Activated CD4-positive, alpha-beta T cell treated with anti-CD3 and anti-CD28 coated beads, Interleukin-2, amount 10 ng/mL, durations not matched to agents 24 days and 14 days (primary cell): ENCODE measurements at places on chromosomes 1 and 21.
A peak's percentile ranks its signal among the peaks of the same experiment; 100 is the strongest.

DNA sequence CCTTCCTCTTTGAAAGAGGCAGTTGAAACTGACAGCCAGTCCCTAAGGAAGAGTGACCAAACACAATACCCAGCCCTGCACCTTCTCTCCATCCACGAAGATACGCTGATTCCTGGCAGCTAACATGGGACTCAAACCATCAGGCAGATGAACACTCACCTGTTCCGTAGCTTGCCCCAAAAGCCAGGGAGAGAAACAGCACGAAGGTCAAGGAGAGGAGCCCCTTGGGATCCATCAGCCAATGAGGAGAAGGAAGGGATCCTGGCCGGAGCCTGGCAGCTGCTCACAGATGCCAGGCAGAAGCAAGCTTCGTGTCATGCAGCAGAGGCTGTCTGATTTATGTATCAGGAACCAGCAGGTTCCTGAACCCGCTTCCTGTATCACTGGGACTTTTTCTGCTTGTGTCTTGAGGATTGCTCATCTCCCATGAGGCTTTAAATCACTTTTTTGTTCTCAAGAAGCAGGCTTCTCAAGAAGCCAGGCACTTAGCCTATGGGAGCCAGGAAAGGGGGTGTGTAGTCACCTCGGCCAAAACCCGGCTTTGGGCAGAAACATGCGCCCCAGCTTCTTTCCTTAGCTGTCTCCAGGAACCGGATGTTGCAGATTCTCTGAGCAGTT, at the start of gene SLAMF1:
TSS of gene SLAMF1 (minus strand) at position 334 of the 618 bp plus-strand sequence. CDS start at position 235, 99 bp downstream.
- peak within 1 kb of the TSS; percentile 98 for H3K27ac ChIP-seq
- H3K4me1 ChIP-seq: peaks cover 49% of the 10 kb centered on the region
- peaks cover 56% of the 10 kb centered on the region for H3K36me3 ChIP-seq
- peak; percentile 81 for DNase-seq
- H3K27me3 ChIP-seq: no peaks in the 10 kb centered on the region
- H3K4me3 ChIP-seq: peak within 1 kb of the TSS; percentile 98

DNA sequence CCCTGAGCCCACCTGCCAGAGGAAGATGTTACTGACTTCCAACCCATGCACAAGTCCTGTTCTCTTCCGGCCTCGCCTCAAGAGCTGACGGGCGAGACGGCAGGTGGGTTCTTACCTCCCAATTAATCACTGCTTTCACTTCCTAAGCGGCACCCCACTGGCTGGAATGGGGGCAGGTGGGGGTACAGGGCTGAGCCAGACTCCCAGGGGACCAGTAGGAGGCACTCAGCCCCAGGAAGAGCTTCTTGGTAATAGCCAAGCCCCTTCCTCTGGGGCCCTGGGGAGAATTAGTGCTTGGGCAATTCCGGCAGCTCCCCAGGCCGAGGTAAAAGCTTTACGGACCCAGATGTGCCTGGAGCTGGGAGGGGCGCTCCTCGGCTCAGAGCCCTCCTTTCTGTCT, 9.7 kb downstream of the CNTN2 start:
- no peaks in the 10 kb centered on the region for H3K36me3 ChIP-seq
- no peaks in the 10 kb centered on the region for H3K27me3 ChIP-seq
- H3K4me1 ChIP-seq: no peaks in the 10 kb centered on the region
- no peak for DNase-seq
- H3K4me3 ChIP-seq: no peak overlapping the region
- no peak overlapping the region for H3K27ac ChIP-seq

GRCh38 chr21:35952651-35953340, 107.5 kb downstream of the SETD4 start:
- H3K27ac ChIP-seq: no peak overlapping the region
- no peak overlapping the region for H3K4me3 ChIP-seq
- H3K36me3 ChIP-seq: no peaks in the 10 kb centered on the region
- H3K4me1 ChIP-seq: no peaks in the 10 kb centered on the region

- peaks cover 16% of the 10 kb centered on the region for H3K4me1 ChIP-seq
- no peak for DNase-seq
- H3K27ac ChIP-seq: no peak overlapping the region
- no peaks in the 10 kb centered on the region for H3K36me3 ChIP-seq
- H3K27me3 ChIP-seq: peaks cover 69% of the 10 kb centered on the region
- no peak overlapping the region for H3K4me3 ChIP-seq
Observed at GRCh38 chr1:151723726-151724370, 2.5 kb downstream of the RIIAD1 start.

GRCh38 chr1:175887521-175887920, 144.1 kb upstream of the TNR start:
- no peaks in the 10 kb centered on the region for H3K27me3 ChIP-seq
- DNase-seq: no peak
- H3K27ac ChIP-seq: no peak overlapping the region
- no peak overlapping the region for H3K4me3 ChIP-seq
- H3K4me1 ChIP-seq: no peaks in the 10 kb centered on the region

DNA sequence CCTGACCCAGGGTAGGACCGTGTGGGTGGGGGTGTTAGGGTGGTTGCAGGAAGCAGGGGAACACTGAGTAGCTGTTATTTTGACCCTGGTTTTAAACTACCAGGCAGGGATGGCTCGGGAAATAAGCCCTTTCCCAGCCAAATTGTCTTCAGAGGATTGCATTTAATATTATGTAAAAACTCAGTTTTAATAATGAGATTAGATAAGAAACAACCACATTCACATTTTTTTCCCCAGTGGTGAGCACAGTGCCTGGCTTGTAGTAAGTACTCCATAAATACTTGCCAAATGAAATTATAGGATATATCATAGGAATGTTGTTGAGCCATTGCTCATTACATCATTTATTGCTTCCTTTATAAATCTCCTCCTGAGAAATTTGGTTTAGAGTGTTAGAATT, 3.1 kb upstream of the ACP6 start:
- peaks cover 24% of the 10 kb centered on the region for H3K27me3 ChIP-seq
- H3K4me1 ChIP-seq: peaks cover 22% of the 10 kb centered on the region
- no peak overlapping the region for H3K4me3 ChIP-seq
- H3K27ac ChIP-seq: no peak overlapping the region

- DNase-seq: no peak
- H3K27me3 ChIP-seq: peaks cover 2% of the 10 kb centered on the region
- peaks cover 11% of the 10 kb centered on the region for H3K4me1 ChIP-seq
Observed at GRCh38 chr1:16196874-16197273, 15.6 kb downstream of the ARHGEF19 start.

- peaks cover 48% of the 10 kb centered on the region for H3K4me1 ChIP-seq
- H3K36me3 ChIP-seq: peaks cover 22% of the 10 kb centered on the region
- no peak overlapping the region for H3K4me3 ChIP-seq
- H3K27ac ChIP-seq: no peak overlapping the region
Observed at GRCh38 chr21:31356440-31356839, 12.4 kb upstream of the TIAM1 start.

DNA sequence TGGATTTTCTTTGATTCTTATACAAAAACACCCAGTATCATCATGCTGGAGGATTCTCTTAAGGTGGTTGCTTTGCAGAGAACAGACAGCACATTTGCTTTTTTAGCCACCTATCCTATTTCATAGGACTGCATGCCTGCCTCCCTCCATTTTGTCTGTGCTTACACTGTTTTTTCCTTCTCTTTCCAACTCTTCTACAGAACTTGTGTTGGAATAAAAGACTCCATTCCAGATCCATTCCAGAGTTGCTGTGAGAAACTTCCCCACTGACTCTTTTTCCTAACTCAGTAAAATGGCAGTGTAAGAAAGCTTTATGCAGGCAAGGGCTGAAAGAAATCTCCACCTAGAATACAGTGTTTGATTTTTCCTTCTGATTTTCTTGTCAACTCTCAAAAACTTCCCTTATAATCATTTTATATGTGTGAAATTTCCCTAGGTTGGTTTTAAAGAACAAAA, 5.2 kb upstream of the ARID1A start:
- H3K27me3 ChIP-seq: no peaks in the 10 kb centered on the region
- DNase-seq: no peak
- no peak overlapping the region for H3K4me3 ChIP-seq
- H3K27ac ChIP-seq: no peak overlapping the region
- H3K36me3 ChIP-seq: no peaks in the 10 kb centered on the region

- H3K27me3 ChIP-seq: no peaks in the 10 kb centered on the region
- H3K27ac ChIP-seq: no peak overlapping the region
- H3K36me3 ChIP-seq: peaks cover 2% of the 10 kb centered on the region
- H3K4me3 ChIP-seq: no peak overlapping the region
- DNase-seq: no peak
- no peaks in the 10 kb centered on the region for H3K4me1 ChIP-seq
Observed at GRCh38 chr1:219220945-219221344, 47.3 kb downstream of the LYPLAL1 start.

GRCh38 chr1:40692429-40692895, 958 bp downstream of the NFYC start:
- no peak for DNase-seq
- H3K27ac ChIP-seq: peak overlapping the region; percentile 99
- peak overlapping the region; percentile 96 for H3K4me3 ChIP-seq
- H3K4me1 ChIP-seq: peaks cover 55% of the 10 kb centered on the region

DNA sequence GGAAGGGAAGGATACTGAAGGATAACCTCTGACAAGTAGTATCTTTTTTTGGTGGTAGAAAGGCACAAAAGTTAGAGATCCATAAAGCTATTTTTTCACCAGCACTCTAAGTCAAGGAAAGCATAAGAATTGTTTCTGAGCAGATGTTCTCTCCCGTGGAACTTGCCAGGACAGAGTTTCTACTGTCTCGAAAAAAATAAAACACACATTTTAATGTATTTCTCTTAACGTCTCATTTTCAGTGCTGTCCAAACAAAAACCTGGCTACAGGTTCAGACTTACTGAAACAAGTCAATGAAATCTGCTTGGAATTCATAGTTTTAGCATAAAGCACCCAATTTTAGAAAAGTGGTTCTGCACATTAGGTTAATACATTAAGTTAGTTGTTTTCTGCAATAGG, 338.3 kb downstream of the LTN1 start:
- H3K27ac ChIP-seq: no peak overlapping the region
- no peak overlapping the region for H3K4me3 ChIP-seq
- H3K4me1 ChIP-seq: peaks cover 4% of the 10 kb centered on the region

DNA sequence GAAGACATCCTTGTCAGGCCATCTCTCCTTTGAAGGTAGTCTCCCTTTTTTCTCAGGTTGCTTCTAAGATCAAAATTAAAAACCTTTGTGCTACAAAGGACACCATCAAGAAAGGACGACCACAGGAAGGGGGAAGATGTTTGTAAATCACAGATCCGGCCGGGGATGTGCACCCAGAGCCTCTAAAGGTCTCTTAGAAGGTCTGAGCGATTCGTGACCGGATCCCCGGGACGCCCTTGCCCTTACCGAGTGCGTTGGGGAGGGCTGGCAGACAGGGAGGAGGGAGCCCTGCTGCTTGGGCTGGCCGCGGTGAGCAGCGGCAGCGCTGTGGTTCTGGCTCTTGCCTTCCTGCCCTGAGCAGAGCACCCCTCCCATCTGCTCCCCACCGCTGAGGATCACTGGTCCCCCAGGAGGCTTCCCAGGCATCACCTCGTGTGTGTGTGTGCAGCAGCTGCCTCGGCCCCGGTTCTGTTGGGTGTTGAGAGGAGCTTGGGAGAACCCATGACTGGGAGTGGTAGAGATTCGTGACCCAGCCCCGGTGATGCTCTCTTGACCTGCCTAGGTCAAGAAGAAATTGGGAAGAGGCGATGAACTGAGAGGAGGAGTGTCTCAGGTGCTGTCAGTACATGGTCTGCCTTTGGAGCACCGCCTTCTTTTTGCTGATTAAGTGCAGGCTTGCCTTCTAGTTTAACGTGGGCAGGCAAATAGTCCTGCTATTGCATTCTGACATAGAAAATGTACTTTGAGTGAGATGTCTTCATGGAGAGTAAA, 34.5 kb downstream of the AGPAT3 start:
- peaks cover 29% of the 10 kb centered on the region for H3K36me3 ChIP-seq
- DNase-seq: no peak
- H3K27ac ChIP-seq: no peak overlapping the region
- no peaks in the 10 kb centered on the region for H3K27me3 ChIP-seq
- no peak overlapping the region for H3K4me3 ChIP-seq
- H3K4me1 ChIP-seq: peaks cover 9% of the 10 kb centered on the region

GRCh38 chr1:31531177-31531999, 44.9 kb upstream of the TINAGL1 start:
- H3K4me3 ChIP-seq: no peak overlapping the region
- no peak for DNase-seq
- peaks cover 48% of the 10 kb centered on the region for H3K27me3 ChIP-seq
- no peaks in the 10 kb centered on the region for H3K36me3 ChIP-seq

- H3K4me3 ChIP-seq: peak overlapping the region; percentile 98
- H3K36me3 ChIP-seq: peaks cover 59% of the 10 kb centered on the region
- DNase-seq: peak; percentile 64
- H3K27me3 ChIP-seq: no peaks in the 10 kb centered on the region
Observed at GRCh38 chr1:111198836-111199235, 1.6 kb downstream of the DENND2D start.

DNA sequence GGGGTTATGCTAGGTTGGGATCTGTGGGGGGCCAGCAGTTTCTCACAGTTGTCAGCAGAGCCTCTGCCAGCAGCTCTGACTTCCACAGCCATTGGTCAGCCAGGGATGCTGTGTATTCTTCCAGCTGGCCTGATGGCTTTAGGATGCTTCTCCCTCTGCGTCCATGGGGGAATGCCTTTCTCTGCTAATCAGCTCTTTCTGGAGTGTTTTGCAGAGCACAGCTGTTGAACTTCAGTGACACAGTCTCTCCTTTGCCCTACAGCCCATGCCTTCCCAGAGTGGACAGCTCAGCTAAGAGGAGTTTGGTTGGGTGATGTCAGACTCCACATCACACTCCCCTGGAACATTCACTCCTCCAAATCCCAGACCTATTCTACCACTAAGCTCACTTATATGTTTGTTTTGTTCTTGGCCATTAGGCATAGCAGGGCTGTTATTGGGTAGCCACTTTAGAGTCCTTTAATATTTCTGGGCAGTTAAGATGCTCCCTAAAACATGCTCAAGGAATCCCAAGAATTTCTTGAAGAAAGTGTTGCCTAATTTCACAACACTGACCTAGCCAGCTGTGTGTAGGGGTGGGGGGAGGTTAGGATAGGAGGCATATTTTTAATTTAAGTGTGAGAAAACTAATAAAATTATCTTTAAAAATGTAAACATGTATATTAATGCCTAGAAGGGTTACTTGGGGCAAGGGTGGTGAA, 75.3 kb upstream of the KIAA0040 start:
- no peak overlapping the region for H3K27ac ChIP-seq
- H3K36me3 ChIP-seq: no peaks in the 10 kb centered on the region
- peaks cover 10% of the 10 kb centered on the region for H3K27me3 ChIP-seq
- no peak for DNase-seq
- no peaks in the 10 kb centered on the region for H3K4me1 ChIP-seq
- no peak overlapping the region for H3K4me3 ChIP-seq
